ENCODE measurements at places on chromosomes 7 and 10. TPM values are rescaled to one million over a fixed set of nuclear protein-coding genes. Genes with fewer than 3 reads are reported as not detected.

Gene SERPINE1
- total RNA-seq = 1,589 TPM

Gene OIT3
- total RNA-seq = 0.03 TPM

Gene ARHGEF5
- total RNA-seq = 2.0 TPM

Gene FANK1
- total RNA-seq = 12.4 TPM

Gene CPA4
- total RNA-seq = 140 TPM

Gene SDHAF3
- 4.3 TPM for total RNA-seq

Gene KLLN
- total RNA-seq = 0.46 TPM

Gene DYNC1I1
- total RNA-seq = 1.5 TPM

Gene CALN1
- total RNA-seq = not detected

Gene CALCR
- total RNA-seq = not detected

Gene MYOZ1
- total RNA-seq = 0.20 TPM

Gene ATG9B
- 1.2 TPM for total RNA-seq

Gene AKR1C8
- not detected for total RNA-seq

Gene ALOX5
- not detected for total RNA-seq

Gene CCL24
- total RNA-seq = not detected

Gene AKR1D1
- total RNA-seq = 0.07 TPM

Gene WIPF3
- total RNA-seq = 0.07 TPM

Gene CPEB3
- total RNA-seq = 1.1 TPM

Gene WNT8B
- total RNA-seq = not detected

Gene SCART1
- 2.5 TPM for total RNA-seq

Gene CFAP70
- 1.2 TPM for total RNA-seq

Gene MINDY4
- 5.7 TPM for total RNA-seq

Gene ITGB8
- total RNA-seq = 95.7 TPM

Gene TUBAL3
- total RNA-seq = not detected

Gene EBLN1
- not detected for total RNA-seq

Gene CUBN
- 3.4 TPM for total RNA-seq

Gene CFAP69
- total RNA-seq = 10.6 TPM

Gene TSPAN12
- total RNA-seq = 5.2 TPM

Gene MAP3K8
- 12.3 TPM for total RNA-seq

Gene STEAP1B
- 23.4 TPM for total RNA-seq

Gene CAV2
- 186 TPM for total RNA-seq

Gene FAM241B
- total RNA-seq = 0.39 TPM

Gene CYP51A1
- 141 TPM for total RNA-seq

Gene MPP7
- 0.92 TPM for total RNA-seq

Gene DKK1
- total RNA-seq = 134 TPM

Gene DRGX
- not detected for total RNA-seq

Gene SPACDR
- total RNA-seq = 0.96 TPM

Gene ARMC3
- total RNA-seq = not detected

Gene SPDYE2B
- total RNA-seq = not detected

Gene CAV1
- total RNA-seq = 405 TPM

Gene SPDYE1
- not detected for total RNA-seq

Gene SVOPL
- total RNA-seq = not detected

Gene LRRD1
- total RNA-seq = 0.07 TPM

Gene ASB4
- total RNA-seq = not detected

Gene EFCAB10
- 0.13 TPM for total RNA-seq

Gene LRRTM3
- total RNA-seq = not detected

Gene CALHM1
- total RNA-seq = not detected

Gene LCOR
- total RNA-seq = 21.2 TPM

Gene TWIST1
- 30.5 TPM for total RNA-seq

Gene ZNF800
- 11.3 TPM for total RNA-seq
